Hippocampal formation (tissue), 2 donors: ENCODE measurements at places on chromosomes 11 and 22.

- no peak for DNase-seq
Observed at GRCh38 chr22:32558681-32559355, 84.2 kb downstream of the FBXO7 start.

- no peak for DNase-seq
Observed at GRCh38 chr22:22786301-22787115, 101.1 kb upstream of the IGLL5 start.

DNA sequence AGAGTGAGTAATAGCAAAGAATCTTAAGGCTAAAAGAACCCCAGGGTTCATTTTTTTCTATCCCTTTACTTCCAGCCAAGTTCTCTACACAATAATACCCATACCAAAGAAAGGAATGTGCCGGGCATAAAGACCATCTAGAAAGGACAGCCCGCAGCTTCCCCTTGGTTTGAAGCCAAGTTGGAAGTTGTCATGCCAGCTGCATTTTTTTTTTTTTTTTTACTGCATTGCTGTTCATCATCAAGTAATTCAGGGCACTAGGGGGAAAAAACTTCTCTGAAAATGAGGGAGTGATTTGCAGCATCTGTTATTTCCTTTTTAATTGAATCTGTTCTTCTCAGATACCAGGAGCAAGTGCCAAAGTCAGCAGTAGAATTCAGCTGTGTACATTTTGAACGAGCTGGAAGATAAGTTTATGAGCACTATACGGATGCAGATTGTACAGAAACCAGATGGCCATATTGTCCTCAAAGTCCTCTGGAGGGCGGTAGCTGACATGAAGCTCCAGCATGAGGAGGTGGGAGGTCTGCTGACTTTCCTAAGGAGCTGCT is 56.4 kb downstream of the UBASH3B start:
- no peak for DNase-seq

DNA sequence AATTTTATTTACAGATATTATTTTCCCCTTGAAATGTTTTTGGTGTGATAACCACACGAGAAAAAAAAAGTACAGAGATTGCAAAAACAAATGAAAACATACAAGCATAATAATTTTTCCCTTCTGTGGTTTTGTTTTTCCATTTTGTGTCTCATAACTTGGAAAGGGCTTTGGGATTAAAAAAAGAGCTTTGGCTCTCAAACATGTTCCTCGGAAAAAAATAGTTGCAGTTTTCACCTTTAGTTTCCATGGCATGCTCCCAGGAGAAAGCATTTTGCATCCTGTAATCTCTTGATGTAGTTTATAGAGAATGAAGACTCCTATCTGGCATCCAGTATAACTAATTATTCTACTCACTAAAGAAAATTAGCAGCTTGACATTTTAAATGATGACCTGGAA is 362.1 kb upstream of the PDGFD start:
- no peak for DNase-seq

DNA sequence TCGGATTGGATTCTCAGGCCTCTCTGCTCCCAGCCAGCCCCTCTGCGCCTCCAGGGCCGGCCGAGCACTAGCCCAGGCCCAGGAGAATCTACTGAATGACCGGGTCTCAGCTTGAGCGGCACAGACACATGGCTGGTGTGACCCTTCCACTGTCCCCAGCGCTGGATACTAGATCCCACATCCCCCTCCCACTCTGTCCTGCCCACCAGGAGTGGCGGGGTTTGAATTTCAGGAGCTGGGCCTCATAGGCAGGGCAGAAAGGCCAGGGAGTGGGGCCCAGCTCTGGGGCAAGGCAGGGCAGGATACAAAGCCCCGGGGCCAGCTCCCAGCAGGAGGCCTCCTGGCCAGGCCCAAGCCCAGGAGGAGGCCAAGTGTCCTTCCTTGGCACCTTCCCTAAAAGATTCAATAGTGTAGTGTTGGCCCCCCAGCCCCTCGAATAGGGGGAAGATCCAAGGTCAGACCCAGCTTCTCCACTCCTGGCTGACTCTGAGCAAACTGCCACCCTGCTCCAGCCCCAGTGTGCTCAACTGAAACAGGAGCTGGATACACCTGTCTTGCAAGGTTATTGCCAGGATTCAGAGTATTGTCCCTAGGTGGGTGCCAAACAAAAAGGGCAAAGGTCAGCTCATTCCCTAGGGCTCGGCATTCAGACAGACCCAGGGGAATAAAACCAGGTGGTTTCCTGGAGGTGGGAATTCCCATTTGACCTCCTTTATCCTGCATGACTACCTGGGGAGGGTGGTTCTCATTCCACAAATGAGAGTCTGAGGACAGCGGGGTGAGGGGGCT is 22.5 kb upstream of the TCF20 start:
- DNase-seq: no peak

- no peak for DNase-seq
Observed at GRCh38 chr11:76237914-76238313, 31.6 kb upstream of the WNT11 start.

DNA sequence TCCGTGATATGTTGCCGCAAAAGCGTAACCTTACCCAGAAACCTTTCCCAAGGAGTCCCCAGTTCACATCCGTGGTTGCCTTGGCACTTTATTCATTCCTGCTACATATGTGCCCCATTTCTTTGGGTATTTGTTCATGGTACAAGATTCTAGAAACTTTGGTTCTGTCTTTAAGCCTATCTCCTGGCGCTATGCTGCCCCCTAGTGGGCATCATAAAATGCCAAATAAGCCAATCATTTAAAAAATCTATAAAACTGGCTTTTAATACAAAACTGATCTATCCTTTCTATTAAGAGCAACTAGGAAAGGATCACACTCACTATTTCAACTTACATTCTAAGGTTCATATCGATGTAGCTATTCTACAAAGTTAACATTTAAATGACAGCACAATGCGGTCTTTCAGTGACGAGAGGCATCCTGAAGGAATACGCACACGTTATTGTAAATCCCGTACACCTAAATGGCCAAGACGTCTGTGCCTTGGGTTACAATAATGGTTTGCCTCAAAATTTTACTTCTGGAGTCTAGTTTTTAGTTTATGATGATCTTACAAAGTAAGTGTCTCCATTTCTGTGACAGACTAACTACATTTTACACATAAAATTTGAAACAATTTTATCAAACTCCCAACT is 16.2 kb downstream of the PIWIL3 start:
- DNase-seq: no peak

DNA sequence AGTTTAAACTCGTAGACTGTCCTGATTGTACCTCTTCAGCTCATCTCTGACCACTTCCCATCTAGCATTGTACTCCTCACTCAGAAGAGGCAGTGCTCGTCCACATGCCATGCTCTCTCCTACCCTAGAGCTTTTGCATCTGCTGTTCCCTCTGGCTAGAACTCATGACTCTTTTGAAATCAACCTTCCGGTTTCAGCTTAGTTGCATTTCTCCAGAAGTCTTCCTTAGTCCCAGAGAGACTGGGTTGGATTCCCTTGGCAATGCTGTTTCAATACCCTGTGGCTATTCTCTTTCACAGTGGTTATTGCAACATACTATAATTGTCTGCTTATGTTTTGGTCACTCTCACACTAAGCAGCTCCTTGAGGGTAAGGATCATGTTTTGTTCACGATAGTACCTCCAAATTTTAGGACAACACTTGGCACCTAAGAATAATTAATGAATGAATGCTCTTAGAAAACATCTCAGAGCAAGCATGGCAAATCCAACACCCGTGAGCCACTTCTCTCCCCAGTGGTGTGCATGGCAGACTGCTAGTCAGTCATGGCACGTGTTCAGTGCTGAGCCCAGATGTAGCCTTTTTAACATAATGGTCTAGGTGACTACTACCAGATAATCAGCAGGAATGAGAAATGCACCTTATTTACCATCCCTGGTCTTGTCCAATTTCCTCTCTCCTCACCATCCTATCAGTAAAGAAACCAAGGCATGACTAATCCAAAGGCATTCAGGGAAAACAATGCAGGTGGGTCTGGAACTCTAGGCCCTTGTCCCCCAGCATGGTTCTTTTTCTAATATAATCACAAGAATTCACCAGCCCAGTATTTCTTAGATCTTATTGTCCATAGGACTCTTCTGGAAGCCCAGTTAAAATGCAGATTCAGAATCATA is 14.5 kb downstream of the SEPTIN3 start:
- DNase-seq: no peak

GRCh38 chr22:39219071-39220039 is 25.4 kb downstream of the PDGFB start:
- DNase-seq: no peak

DNA sequence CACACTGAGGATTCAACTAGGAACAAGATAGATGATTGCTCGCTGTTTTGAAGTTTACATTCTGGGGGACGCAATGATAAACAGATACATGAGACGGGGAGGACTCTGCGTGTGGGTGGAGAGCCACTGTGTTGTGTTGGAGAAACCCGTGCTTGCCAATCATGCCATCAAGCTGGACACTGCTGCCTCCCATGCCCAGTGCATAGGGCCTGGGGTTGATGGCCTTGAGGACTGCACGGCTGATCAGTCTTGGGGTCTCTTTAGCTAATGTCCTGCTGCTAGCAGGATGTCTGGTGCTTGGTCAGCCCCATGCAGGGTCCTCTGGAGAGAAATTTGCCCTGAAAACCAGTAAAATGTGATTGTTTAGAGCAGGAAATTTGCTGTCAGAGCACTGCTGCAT is 221.2 kb upstream of the B3GAT1 start:
- no peak for DNase-seq

- DNase-seq: no peak
Observed at GRCh38 chr22:29090039-29090438, 17.2 kb downstream of the KREMEN1 start.

- no peak for DNase-seq
Observed at GRCh38 chr11:16867097-16867496, 128.7 kb downstream of the C11orf58 start.

- no peak for DNase-seq
Observed at GRCh38 chr11:74783241-74783871, 34.7 kb downstream of the RNF169 start.

DNA sequence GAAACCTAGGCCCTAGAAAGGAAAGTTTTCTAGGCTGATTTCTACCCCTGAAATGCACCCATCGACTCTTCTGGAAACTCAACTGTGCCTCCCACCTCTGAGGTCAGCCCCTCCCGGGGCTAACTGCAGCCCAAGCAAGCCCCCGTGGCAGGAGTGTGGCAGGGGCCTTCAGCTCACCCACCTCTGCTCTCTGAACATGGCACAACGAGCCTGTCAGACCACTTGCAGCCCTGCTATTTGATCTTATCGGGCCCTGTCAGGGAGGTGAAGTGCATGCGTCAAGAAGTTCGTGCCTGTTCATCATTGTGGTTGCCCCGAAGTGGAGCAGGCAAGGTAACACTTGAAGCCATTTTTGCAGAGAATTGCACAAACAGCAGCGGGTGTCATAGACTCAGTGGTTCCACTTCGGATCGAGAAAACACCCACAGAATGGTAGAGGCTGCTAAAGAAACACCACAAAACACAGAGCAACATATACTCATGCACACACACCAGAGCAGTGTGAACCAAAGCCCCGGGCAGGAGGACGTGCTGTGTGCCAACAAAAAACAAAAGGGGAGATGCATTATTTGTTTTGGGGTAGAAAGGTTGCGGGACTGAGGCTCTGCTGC is 262.7 kb downstream of the ETS1 start:
- no peak for DNase-seq

- DNase-seq: no peak
Observed at GRCh38 chr11:131581046-131581445, 210.6 kb downstream of the NTM start.

DNA sequence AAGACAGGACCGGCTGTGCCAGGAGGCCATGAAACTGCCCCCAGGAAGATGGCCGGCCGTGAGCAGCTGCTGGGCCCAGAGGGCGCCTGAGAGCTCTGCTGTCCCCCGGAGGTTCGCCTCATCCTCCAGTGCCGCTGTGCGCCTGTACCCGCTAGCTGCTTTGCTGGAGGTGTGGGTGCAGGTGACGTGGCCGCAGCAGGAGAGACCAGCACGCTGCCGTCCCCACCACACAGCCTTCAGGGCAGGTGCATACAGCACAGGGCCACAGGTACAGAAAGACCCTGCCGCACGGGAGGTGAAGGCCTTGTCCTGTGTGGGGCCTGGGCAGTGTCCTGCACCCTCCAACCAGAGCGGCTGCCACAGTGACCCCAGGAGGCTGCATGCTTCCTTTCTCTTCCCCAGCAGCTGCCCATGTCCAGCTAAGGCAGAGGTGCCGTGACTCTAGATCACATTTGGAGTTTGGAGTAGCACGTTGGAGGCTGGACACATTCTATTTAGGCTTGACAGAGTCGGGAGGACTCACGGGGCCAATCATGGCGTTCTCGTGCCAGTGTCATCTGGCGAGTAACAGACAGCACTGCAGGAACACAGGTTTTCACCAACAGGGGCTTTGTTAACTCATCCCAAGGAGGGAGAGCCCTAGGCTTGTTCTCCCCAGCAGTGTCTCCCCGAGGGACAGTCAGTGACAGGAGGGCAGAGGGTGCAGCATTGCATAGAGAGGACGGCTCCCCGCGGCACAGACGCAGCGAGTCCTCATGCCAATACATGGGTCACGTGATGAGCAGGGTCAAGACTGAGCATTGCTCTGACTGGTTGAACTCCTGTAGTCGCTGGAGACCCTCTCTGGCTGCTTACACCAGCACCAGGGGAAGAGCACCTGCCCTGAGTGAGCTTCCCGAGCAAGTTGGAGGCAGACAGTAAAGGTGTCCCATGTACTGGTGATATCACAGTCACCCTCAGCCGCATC is 18.7 kb upstream of the PANX2 start:
- DNase-seq: no peak

GRCh38 chr11:126350836-126351235 is 4.7 kb upstream of the ST3GAL4 start:
- DNase-seq: no peak

- DNase-seq: no peak
Observed at GRCh38 chr11:232783-233565, 3.2 kb downstream of the SIRT3 start.

GRCh38 chr11:73752216-73752867 is 8.5 kb downstream of the RAB6A start:
- DNase-seq: no peak

DNA sequence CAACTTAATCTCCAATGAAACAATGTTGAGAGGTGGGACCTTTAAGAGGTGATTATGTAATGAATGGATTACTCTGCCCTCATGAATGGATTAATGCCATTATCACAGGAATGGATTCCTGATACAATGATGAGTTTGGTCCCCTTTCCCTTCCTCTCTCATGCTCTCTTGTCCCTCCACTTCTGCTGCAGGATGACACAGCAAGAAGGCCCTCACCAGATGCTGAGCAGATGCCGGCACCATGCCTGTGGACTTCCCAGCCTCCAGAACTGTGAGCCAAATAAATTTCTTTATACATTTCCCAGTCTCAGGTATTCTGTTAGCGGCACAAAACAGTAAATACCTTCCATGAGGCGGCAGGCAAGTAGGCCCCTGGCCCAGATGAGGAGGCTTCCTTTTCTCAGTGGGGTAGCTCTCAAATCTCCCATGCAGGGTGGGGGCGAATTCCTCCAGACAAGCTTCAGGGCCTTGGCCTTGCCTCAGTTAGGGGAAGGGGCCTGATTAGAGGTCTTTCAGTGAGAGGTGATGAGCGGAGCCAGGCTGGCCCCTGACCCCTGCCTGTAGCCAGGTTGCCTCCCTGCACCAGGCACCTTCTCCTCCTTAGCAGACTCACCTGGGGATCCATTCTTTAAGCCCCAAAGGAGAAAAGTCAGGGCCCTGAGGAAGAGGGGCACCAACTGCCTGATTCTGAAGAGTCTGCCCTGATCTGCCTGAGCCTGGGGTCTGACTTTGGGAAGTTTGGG is 86.0 kb downstream of the RRM1 start:
- DNase-seq: no peak

GRCh38 chr22:31093086-31093850 is 12.2 kb downstream of the SMTN start:
- no peak for DNase-seq

- DNase-seq: no peak
Observed at GRCh38 chr22:21022955-21023614, 8.1 kb downstream of the P2RX6 start.
